ENCODE measurements at places on chromosomes 13 and 19. TPM values are rescaled to one million over a fixed set of nuclear protein-coding genes. Genes with fewer than 3 reads are reported as not detected.

GRCh38 chr13:104594806-104595205, 1528.6 kb upstream of the SLC10A2 start:
- no peaks in the 10 kb centered on the region for H3K27me3 ChIP-seq
- H3K36me3 ChIP-seq = no peaks in the 10 kb centered on the region
- H3K27ac ChIP-seq = no peak overlapping the region
- H3K4me1 ChIP-seq = peaks cover 13% of the 10 kb centered on the region
- no peak overlapping the region for H3K4me3 ChIP-seq

DNA sequence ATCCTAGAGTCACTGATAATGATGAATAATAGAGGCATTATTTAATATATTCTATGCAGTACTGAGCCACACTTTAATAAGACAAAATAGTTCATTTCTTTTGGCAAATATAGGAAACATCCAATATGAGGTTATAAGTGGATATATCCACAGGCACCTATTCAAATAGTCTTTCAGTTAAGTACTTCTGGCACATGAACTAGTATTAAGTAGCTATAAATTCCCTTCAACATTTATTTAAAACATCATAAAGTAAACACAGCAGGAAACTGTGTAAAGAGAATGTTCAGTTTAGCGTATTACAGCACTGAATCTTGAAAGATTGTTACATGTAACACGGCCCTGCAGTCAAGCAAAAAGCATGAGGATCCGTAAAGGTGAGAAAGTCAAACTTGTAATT, 463.3 kb upstream of the KLF12 start:
- H3K4me1 ChIP-seq = peaks cover 11% of the 10 kb centered on the region
- H3K27ac ChIP-seq = no peak overlapping the region
- no peak for DNase-seq
- no peaks in the 10 kb centered on the region for H3K36me3 ChIP-seq
- no peaks in the 10 kb centered on the region for H3K27me3 ChIP-seq

DNA sequence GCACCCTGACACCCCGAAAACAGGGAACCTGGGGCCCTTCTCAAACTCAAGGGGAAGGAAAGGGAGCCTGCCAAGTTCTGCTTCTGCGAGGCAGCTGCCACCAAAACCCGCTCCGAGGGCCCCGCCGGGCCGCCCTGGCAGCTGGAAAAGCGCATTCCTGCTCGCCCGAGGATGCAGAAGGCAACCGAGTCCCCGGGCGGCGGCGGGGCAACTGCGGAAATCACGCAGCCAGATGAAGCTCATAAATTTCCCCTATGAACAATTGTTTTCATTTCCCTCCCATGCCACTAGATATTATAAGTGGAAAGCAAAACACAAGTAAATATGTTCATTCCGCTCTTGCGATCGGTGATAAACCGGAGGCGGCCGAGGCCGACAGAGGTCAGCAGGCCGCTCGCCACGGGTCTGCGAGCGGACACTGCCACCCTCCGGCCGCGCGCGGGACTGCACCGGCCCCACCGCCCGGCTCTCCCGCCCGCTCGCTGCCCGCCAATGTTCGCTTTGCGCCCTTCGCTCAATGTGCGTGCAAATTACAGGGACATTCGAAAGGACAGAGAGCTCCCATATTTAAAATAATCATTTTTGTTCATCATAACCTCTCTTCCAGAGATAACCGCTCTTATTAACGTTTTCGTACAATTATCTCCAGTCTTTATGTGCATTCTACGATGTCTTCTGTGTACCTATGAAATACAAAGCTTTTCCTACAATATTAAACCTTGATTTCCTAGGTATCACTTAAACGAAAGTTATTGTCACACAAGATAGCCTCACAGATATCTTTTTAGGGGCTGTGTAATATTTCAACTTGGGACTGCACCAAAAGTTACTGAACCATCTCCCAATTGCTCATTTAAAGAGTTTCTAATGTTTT, 120.8 kb upstream of the ZNF507 start:
- DNase-seq = peak; percentile 69
- H3K36me3 ChIP-seq = no peaks in the 10 kb centered on the region
- H3K27ac ChIP-seq = no peak overlapping the region
- H3K4me1 ChIP-seq = peaks cover 5% of the 10 kb centered on the region
- H3K4me3 ChIP-seq = peak overlapping the region; percentile 74

Gene NANOS3
- total RNA-seq = 0.66 TPM

GRCh38 chr13:30125422-30126073, 181.8 kb downstream of the KATNAL1 start:
- H3K27me3 ChIP-seq = no peaks in the 10 kb centered on the region
- no peaks in the 10 kb centered on the region for H3K4me1 ChIP-seq
- DNase-seq = no peak
- no peak overlapping the region for H3K27ac ChIP-seq
- H3K36me3 ChIP-seq = no peaks in the 10 kb centered on the region
- no peak overlapping the region for H3K4me3 ChIP-seq

Data from WTC11 (cell line).